NCI-H526 (cell line): ENCODE measurements at places on chromosomes 3 and 15.

GRCh38 chr15:27250223-27250622 lies 279.2 kb downstream of the GABRG3 start:
- peak; percentile 16 for DNase-seq

- no peak for DNase-seq
These were observed 210.1 kb downstream of the TBC1D2B start for GRCh38 chr15:77867266-77868047.

DNA sequence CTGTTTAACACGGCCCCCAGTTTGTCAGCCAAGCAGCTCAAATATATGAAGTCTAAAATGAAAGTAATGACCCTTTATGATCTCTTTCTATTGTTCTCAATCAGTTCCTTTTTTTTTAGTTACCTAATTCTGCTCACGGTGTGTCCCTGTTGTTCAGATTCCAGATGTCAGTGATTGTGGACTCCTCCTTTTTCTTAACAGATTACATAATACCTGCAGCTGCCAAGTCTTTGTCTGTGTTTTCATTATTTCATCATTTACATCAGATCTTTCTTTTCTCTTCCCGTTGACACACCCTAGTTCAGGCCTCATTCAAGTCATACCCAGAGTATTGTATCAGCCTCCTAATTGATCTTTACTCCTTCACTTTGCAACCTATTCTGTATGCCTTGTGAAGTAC lies 56.1 kb upstream of the SKIL start:
- no peak for DNase-seq

- DNase-seq: peak; percentile 81
These were observed at the start of gene IGF2BP2 for GRCh38 chr3:185825006-185825638. IGF2BP2 (minus strand) TSS chr3:185825042; CDS start chr3:185824960, 82 bp downstream.

DNA sequence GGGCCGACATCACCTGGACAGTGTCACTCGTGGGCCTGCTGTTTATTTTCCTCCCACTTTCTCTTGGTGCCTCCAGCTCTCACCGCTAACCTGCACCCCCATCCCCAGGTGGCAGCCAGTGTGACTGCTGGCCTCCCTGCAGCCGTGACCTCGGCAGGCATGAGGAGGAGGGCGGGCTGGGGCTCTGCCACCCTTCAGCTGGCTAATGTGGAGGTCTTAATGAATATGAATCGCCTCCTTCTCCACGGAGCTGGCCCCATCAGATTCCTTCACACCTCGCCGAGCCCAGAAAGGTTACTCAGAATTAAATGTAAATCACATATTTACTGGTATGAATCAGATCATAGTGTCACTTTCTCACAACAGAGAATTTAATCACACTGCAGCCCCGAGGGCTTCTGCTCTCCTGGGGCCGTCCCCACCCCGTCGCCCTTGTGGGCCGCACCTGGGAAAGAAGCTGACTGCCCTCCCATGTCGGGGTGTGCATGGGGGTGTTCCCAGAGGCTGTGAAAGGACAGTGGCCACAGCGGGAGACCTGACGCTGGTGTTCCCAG lies 171.1 kb upstream of the TLE3 start:
- DNase-seq: no peak

GRCh38 chr3:112056451-112056929 lies 22.0 kb downstream of the TMPRSS7 start:
- DNase-seq: no peak

DNA sequence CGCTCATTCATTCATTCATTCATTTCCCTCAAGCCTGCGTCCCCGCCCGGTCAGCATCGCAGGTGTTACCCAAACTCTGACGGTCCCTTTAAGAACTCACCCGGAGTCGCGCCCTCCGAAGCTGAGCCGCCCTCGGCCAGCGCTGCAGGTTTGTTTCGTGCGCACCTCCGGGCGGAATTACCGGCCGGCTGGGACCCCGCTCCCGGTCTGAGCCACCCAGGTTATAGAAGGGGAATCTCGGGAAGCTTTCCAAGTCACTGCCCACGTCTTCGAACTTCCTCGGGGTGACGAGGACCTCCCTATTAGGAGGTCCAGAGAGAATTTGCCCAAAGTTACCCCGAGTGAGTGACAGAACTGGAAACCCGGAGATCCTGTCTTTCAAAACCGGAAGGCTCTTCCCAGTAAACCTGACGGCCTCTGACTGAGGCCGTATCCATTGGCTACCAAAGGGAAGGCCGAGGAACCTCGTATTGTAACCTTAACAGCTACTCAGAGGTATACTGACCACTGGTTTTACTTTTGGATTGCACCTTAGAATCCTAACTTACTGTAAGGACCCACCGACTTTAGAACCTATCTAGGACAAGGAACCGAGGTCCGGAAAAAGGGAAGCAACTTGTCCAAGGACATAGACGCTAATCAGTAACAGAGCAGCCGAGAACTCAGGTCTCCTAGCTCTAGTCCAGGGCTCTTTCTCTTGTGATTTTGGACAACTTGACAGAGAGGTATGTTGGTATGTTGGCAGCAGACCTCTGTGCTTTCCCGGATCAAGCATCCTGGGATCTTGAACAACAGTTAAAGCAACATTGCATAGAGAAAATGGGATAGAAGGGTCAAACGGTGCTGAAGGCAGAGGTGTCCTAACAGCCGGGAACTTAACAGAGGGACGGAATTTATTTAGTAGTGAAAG lies 788 bp upstream of the DLG1 start:
- peak; percentile 87 for DNase-seq
